ENCODE measurements at places on chromosomes 16 and 17.

DNA sequence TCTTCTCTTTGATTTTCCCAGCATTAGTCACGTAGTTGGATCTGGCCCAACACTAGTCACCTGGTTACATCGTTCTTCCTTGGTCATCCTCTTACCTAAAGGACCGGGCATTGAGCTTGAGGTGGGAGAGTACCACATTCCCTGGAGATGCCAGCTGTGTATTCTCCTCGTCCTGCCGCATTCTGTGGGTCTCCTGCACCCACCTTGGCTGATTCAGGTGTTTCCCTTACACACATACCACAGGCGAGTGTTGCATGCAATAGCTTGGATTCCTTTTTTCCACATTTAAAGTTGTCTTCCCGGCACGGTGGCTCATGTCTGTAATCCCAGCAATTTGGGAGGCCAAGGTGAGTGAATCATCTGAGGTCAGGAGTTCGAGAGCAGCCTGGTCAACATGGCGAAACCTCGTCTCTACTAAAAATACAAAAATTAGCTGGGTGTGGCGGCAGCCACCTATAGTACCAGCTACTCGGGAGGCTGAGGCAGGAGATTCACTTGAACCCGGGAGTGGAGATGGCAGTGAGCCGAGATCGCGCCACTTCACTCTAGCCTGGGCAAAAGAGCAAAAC, 21.6 kb upstream of the CLEC18C start:
- DNase-seq = peak; percentile 62

GRCh38 chr17:13888056-13888609, 181.2 kb upstream of the COX10 start:
- DNase-seq = no peak

GRCh38 chr17:41329279-41329948, 13.9 kb upstream of the KRTAP17-1 start:
- peak; percentile 49 for DNase-seq

DNA sequence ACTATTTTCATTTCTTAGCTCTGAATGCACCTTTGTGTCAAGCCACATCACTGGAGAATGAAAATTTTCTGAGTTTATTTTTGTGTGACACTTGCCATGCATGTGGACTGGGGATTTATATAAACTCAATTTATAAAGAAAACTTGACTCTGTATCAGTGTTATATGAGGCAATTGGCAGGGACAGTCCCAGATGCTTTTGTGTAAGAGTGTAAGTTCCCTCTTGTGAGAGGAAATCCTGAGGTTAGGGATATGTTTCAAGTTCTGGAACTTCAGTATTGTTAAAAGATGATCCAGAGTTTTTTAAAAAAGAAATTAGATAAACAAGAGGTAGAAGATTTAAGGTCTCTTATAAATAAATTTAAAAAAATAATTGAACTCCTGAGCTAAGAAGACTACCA, 10.9 kb upstream of the CCL8 start:
- DNase-seq = no peak

DNA sequence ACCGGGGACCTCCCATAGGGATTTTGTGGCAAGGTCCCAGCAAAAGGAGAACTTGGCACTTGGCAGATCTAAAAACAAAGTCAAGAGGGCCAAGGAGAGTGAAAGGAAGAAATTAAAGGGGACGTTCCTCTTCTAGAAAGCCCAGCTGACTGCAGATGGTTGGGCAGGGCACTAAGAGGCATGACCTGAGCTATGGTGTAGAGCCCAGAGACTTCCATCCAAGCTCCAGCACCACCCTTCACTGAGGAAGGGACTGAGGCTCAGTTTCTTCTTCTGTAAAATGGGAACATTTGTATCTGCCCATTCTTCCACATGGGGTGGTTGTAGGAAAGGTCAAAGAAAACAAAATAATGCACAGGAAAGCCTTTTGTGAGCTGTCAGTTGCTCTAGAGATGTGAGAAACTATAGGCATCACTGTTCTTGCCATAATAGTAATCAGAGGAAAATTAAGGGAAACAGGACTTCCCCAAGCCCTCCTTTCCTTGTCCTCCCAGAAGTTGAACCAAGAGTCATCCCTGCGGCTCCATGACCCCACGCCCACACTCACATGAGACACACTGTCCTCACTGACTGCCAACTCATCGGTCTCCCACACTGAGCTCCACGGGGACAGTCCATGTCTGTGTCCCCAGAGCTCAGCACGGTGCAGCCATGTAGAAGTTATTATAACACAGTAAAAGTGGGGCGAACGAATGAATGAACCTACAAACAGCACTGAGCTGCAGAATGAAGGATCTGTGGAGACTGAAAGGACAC, 10.4 kb downstream of the CD300LF start:
- no peak for DNase-seq

GRCh38 chr16:54344646-54345630, 58.4 kb upstream of the IRX3 start:
- no peak for DNase-seq

DNA sequence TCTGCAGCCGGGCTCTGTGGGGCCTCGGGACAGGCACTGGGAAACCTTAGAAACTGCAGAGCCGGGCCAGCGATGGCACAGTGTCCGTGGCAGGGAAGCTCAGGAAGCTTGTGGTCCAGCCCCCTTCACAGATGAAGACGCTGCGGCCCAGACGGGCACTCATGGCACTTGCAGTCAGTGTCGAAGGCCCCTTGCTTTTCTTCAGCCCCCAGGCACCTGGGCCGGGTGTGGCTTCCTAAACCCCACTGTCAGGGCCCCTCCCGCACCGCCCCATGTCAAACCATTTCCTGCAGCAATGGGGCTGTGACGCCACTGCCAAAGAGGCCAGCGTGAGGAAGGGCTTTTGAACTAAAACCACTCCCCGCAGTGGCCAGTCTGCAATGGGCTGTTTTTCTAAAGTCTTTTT, 164.0 kb downstream of the LAT start:
- no peak for DNase-seq

- no peak for DNase-seq
These were observed 7.2 kb downstream of the VPS4A start for GRCh38 chr16:69318177-69318910.

DNA sequence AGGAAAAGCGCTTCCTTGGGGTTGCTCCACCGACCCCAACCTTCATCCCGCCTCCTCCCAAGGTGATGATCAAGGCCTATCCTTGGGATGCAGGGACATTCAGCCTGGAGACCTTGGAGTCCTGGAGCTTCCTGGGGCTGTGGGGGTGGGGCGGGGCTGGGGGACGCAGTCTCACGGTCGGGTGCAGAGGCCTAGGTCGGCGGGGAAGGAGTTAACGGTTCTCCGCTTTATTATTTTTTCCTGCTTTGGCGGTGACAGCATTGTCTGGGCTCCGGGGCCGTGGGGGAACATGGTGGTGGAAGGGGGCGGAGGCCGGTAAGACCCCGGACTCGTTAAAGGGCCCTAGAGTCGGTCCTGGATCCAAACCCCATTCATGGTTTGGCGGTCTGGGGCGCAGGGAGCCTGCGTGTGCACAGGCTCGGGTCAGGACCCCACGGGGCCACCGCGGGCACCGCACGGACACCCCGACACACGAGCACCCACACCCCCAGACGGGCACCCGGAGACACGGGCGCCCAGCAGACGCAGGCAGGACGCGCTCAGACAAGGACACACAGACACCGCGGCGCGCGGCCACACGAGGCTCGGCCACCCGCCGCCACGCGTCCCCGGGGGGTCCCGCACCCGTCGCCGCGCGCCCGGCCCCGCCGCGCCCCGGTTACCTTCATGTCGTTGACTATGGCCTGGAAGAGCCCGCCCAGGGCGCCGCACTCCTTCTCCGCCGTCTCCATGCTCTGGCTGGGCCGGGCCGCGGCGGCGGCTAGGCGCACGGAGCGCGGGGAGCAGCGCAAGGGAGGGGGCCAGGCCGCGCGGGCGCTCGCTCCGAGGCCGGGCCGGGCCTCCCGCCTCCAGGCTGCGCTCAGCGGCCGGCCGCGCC, 554 bp downstream of the MTSS2 start:
- no peak for DNase-seq

DNA sequence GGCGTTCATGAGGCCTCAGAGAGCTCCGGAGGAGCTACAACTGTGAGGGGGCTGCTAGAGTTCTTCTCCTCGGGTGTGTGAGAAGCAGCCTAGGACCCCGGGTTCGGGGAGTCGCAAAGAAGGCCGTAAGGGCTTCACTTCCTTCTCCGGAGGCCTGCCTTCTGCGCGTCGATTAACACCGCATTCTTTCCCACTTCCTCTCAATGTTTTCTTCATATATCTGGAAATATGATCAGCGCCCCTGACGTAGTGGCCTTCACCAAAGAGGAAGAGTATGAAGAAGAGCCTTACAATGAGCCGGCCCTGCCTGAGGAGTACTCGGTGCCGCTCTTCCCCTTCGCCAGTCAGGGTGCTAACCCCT, 449 bp downstream of the SMCR8 start:
- peak; percentile 9 for DNase-seq

- DNase-seq = no peak
These were observed 11.7 kb downstream of the TRAF4 start for GRCh38 chr17:28755486-28755885.

DNA sequence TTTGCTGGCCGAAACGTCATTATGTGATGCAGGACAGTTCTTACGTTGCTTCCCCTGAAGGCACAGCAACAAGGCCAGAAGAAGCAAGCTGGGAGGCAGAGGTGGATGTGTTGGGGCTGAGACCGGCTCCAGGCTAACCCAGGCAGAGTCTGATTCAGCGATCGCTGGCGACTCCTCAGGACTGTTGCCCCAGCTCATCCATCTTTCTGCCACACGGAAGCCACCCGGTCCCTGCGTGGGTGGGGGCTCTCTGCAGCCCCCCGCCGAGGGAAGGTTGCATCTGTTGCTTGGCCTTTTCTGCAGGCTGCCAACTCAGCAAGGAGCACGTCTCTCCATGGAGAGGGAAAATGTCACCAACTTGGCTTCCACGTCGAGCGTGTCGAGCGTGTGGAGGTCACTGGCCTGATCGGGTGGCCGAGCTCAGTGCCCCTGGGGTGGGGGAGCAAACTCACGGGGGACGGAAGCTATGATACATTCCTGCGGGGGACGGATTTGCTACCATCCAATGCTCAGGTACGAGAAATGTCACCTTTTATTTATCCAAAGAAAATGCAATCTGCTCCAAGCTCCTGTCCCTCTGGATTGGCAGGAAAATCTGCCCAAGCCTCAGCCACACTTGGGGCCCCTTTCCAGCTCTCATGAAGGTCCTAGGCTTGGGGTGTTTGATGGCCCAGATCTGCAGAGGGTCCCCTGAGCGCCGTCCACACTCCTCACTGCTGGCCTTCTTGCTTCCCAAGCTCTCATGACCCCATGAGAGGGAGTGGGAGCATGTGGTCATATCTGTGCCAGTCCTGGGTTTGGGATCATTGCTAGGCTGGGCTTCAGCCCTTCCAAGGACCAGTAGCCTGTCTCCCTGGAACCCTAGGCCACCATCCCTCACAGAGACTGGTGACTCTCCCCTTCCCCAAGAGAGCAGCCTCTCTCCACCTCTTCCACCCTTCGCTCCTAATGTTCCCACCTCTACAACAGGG, 69.4 kb downstream of the RPH3AL start:
- no peak for DNase-seq

- no peak for DNase-seq
These were observed 3.5 kb upstream of the CNEP1R1 start for GRCh38 chr16:50021544-50021943.

DNA sequence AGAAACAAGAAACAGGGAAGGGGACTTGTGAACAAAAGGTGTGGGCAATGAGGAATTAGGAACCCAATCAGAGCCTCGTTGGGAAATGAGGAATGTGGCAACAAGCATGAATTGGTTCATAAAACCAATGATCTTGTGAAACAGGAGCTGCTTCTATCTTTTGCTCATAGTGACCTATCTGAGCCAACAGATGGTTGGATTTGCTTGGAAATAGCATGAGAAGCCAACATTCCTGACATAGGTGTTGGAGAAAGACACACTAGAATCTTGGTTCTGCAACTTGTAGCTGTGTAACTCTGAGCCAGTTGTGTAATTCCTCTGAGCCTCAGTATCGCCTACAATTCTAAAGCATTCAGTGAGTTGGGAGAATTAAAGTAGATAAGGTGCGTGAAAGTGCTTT, 251.9 kb upstream of the AXIN2 start:
- DNase-seq = no peak

- peak; percentile 80 for DNase-seq
These were observed 654 bp downstream of the TNFAIP1 start for GRCh38 chr17:28335959-28336871.

GRCh38 chr17:28854457-28855335, at the start of gene ERAL1:
TSS of gene ERAL1 (plus strand) at chr17:28855016. CDS start at chr17:28855035, 19 bp downstream.
- DNase-seq = peak; percentile 89

Measured in RWPE1 (cell line).